ENCODE measurements at places on chromosomes 3 and 15.

DNA sequence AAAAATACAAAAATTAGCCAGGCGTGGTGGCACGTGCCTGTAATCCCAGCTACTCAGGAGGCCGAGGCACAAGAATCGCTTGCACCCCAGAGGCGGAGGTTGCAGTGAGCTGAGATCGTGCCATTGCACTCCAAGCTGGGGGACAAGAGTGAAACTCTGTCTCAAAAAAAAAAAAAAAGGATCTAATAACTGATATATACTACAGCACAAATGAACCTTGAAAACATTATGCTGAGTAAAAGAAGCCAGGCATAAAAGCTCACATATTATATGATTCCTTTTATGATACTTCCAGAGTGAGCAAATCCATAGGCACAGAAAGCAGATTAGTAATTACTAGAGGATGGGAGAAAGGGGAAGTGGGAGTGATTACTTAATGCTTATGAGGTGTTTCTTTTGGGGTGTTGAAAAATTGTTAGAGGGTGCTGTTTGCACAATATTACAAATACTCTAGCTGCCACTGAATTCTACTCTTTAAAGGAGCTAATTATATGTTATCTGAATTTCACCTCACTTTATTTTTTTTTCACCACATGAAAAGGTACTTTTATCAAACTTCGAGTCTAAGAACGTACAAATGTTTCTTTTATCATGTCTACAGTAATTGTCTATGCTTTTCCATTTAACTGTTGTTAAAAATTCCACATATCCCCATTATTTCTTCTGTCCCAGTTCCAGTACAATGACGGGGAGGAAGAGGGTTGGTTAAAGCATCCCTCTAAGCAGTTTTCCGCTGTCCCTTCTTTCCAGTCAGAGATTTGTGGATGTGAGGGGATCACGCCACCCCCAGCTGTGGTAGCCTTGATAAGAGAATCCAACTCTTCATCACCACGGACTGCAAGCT lies 77.7 kb upstream of the FAM174B start:
- DNase-seq, result no peak

- DNase-seq, result no peak
Measured at GRCh38 chr3:161093895-161094294, 11.3 kb downstream of the B3GALNT1 start.

- no peak for DNase-seq
Measured at GRCh38 chr3:85005946-85006345, 47.2 kb downstream of the CADM2 start.

DNA sequence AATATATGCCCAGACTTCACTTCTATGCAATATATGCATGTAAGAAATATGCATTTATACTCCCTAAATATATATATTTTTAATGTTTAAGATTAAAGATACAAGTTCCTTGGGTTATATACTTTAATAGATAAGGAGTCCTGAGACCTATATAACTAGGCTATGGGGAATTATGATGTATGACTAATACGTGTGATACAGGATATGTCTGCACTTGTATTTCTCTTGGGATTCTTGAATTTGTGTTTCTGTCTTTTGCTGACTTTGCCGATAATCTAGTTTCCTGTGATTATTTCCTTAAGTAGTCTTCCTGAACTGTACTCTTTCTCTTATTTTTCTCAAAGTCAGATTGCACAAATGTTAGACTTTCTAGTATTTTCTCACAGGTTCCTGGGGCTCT lies 109.6 kb downstream of the PIK3CB start:
- no peak for DNase-seq

DNA sequence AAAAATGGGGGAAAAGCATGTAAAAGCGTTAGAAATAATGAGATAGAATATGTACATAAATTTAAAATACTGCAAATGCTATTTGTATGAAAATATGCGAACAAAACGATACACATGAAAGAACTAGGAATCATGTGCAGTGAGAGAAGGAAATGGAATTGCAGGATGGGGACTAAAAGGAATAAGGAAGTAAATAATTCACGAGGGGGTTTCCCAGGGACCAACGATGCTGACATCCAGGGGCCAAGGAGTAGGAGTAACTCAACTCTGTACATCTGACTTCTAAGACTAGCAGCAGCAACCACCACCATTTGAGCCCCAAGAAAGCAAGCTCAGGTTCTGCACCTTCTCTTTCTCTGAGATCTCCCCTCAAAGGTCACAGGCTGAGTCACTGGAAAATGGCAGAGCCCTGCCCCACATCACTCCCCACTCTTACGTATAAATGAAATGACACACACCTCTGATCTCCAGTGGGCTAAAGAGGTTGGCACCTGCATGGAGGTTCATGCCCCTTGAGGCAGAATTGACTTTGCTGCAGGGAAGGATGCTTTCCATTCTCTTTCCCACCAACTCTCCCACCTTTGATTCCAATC lies 100.0 kb upstream of the DLG1 start:
- no peak for DNase-seq

DNA sequence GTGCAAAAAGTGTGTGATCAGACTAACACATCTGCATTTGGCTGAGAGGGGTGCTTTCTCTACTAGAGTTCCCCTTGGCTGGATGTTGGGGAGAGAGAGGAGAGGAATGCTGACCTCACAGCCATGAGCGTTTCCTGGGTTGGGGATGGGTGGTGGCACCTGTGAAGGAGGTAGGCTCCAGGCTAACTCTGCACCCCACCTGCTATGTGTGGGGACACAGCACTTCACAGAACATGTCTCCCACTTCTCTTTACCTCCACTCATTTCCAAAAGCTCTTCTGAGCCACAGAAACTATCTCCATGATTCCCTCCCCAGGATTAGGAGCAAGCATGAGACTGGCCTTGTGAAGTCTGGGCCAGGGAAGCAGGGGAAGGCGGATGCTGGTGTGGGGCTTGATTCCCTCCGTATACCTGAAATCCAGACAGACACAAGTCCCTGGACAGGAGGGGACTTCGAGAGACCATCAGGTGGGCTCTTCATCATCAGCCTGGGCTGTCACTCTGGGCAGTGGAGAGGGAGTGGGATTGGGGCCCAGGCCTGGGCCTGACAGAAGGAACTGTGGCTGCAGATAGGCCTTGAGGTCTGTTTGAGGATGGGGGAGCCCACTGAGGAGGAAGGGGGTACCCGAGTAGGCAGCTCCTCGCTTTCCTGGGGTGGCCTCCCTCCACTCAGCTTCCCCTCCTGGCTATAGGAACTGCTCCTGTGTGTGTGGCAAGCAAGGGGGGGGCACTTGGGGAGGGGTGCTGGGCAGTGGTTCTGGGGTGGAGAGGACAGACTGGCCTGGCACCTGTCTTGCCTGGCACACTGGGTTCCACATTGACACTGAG lies 40.7 kb downstream of the FEM1B start:
- DNase-seq, result no peak

DNA sequence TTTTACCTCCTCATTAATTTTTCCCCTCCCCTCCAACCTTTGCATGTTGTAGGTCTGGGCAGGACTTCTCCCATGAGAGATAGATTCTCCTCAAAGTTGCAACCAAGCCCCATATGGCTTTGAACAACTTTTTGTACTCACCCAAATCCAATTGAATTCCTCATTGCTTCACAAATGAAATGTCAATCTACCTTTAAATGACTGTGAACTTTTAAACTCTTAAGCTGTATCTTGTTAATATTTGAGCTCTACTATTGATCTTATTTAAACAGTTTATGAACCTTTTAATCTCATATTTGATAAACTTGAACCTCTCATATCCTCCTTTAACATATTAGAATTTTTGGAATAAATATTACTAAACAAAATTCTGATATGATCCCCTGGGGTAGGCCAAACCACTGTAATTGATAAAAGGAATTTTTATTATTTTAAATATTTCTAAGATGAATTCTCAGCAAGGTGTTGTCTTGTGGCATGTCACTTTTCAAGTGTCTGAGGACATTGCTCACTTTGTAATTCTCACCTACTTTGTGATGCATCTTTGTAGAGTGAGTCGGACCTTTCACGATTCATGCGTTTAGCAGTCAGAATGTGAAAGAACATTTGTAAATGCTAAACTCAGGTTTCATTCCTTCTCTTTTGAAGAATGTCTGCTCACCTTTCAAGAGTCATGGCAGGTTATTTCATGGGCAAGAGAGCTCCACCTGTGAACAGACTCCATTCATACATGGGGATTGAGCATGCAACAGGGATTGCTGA lies 23.4 kb upstream of the GREM1 start:
- DNase-seq, result no peak

DNA sequence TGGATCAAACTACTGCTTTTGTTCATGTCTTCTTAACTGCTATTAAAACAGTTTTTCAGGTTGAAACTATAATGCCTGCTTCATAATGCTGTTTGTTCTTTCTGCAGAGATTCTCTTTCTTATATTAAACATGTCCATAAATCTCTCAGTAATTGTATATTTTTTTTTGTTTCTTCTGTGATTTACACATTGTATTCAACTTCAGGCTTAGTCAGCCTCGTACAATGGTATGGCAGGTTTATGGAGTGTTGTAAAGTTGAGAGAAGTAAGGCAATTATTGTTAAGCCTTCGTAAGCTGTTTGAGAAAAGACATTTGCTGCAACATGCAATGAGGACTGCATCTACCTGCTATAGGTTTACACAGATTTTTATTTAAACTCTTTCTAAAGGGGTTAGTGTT lies 977.1 kb downstream of the DIPK2A start:
- DNase-seq, result no peak

DNA sequence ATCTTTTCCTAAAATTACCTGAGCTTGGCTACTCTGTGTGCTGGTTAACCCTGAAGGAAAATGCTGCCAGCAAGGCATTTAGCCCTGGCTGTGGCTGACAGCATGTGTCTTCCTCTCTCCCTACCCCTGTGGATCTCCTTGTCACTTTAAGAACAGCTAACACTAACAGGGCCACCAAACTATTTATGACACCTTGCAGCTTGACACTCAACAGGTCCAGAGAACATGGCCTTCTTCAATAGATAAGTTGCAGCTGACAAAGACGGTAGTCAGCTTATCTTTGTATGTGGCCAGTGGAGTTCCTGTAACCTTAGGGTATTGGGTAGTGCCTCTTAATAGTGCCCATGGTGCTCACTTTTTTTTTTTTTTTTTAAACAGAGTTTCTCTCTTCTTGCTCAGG lies 32.0 kb upstream of the COPB2 start:
- no peak for DNase-seq

DNA sequence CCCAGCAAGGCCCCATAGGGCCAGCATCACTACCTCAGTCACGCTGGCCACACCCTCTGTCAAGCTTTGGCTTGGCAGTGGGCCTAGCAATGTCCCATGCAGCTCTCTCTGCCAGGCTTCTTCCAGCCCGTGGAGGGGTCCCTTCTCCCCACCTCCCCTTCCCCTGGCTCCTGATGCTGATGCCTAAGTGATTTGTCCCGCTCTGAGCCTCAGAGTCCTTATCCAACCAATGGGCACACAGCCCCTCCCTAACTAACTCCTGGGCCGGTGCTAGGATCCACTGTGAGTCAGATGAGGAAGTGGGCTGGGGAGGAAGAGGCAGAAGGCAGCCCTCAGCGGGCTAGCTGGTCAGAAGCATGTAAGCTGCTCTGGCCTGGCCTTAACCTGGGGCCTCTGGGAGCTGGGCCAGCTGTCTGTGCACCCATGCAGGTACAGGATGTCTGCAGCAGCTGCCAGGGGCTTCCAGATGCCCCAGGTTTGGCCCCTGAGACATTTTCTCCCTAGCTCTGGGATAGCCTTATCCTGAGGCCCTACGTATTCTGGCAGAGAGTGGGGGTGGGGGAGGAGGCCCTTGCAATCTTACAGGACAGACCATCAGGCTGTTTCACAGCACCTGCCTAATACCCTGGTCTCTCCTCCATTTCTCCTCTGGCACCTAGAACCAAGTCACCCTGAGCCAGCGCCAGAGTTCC lies 740 bp upstream of the ZBTB47 start:
- no peak for DNase-seq

GRCh38 chr15:61640756-61641155 lies 411.7 kb upstream of the RORA start:
- no peak for DNase-seq

DNA sequence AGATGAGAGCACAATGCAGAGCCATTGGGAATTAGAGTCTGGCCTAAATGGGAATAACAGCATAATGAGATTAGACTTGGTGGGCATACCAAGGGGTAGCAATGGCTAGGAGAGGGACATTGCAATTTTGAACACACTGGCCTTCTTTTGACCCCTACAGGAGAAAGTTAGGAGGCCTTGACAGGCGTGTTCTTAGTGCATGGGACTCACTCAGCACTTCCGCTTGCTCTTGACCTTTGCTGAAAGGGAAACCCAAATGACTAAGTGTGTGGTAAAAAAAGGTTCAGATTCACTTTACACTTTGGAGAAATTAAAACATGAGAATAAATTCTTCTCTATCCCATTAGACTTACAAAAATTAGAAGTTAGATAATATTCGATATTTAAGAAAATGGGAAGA lies 317.4 kb downstream of the DIPK2A start:
- DNase-seq, result no peak

GRCh38 chr3:44324584-44324983 lies 14.0 kb upstream of the TCAIM start:
- no peak for DNase-seq

DNA sequence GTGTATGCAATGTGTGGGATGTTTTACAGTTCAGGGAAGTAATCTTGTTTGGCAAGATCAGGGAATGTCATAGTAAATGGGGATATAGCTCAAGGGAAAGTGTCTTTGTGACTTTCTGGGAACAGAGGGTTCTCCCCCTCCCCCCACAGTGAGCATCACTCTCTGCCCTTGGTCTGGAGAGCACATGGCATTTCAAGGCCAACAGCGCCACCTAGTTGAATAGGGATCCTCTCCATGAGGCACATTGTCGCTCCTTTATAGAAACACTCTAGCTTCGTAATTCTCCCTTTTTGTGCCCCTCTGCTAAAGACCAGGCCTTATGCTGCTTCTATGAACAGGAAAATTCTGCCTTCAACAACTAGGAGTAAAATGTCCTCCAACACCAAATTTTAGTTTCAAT lies 37.1 kb upstream of the ARNT2 start:
- DNase-seq, result no peak

DNA sequence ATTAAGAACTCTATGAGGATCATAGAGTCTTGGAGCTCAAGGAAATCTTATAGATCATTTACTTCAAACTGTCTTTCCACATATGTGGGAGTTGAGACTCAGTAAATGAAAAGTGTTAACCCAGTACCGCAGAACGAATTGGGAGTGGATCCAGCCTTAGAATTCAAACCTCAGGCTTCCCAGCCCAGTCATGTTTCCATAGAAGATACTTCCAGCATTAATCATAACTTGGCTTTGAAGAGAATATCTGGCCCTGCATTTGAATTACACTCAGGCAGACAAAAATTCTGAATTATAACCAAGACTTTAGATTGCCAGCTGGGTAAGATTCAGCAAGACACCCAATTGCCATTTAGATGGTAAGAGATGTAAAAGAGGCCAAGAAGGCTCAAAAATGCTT lies 972.0 kb downstream of the TUSC7 start:
- no peak for DNase-seq
